ENCODE measurements at places on chromosomes 1 and 21.

- DNase-seq = no peak
These were observed 207.0 kb downstream of the BARHL2 start for GRCh38 chr1:90510143-90510542.

- no peak for DNase-seq
These were observed 386.2 kb downstream of the HHIPL2 start for GRCh38 chr1:222161676-222162075.

- no peak for DNase-seq
These were observed 12.6 kb upstream of the GIPC2 start for GRCh38 chr1:78032996-78033796.

- DNase-seq = no peak
These were observed 54.7 kb downstream of the RHBG start for GRCh38 chr1:156423422-156424352.

DNA sequence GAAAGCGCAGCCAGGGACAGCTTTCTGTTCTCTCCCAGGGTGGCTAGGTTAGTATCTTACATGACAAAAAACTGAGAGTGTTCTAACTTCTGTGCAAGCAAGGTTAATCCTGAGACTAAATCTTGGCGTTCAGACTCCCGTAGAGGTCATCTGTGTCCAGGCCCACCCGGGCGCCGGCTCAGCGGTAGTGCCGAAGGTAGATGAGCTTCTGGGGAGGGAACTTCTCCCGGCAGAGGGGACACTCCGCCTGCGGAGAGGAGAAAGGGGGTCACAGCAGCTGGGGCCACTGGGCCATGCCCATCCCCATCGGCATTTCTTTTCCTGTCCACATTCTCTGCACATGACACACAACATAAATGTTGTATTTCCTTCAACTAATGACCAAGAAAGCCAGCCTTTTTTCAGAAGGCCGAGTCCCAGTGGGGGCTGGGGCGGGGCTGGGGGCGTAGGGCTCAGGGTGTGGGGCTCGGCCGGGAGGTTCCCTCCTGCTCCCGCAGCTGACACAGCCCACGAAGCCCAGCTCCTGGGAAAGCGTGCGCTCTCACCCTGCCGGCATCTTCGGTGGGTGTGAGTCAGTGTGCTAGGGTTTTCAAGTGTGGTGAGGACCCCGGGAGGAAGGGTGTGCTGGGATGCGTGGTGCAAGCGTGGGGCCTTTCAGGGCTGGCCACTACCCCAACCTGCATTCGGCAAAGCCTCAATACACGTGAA lies 6.6 kb downstream of the PEX10 start:
- DNase-seq = no peak

DNA sequence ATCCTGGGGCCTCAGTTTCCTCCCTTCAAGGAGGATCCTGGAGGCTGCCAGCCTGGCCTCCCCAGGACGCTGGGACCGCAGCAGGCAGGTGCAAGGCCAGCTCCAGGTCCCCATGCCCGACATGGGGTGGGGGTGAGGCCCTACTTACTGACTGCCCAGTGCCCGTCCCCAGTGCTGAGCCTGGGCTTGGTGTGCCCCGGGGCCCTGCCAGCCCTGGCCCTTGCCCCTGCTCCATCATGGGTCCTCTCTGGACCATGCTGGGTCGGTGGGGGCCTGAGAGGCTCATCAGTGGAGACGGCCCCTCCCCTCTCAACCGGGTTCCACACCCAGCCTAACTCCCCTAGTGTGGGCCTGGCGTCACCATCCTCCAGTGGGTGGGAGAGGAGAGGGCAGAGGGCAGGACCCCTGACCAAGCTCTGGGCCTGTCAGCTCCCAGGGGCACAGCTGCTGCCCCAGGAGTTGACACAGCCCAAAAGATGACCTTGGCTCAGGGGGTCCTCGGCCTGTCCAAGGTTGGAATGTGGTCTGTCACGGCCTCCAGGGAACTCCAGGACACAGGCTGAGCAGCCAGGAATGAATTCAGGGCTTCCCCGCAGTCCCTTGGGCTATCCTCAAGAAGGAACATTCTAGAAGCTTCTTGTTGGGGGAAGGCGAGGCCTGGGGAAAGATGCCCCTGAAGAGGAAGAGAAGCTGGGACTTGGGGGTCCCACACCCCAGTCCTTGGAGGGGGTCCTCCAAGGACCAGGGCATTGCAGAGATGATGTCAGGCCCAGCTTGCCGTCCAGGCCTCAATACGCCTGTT lies 17.6 kb upstream of the ARF1 start:
- no peak for DNase-seq

GRCh38 chr1:181583598-181583997 lies 100.3 kb downstream of the CACNA1E start:
- DNase-seq = no peak

DNA sequence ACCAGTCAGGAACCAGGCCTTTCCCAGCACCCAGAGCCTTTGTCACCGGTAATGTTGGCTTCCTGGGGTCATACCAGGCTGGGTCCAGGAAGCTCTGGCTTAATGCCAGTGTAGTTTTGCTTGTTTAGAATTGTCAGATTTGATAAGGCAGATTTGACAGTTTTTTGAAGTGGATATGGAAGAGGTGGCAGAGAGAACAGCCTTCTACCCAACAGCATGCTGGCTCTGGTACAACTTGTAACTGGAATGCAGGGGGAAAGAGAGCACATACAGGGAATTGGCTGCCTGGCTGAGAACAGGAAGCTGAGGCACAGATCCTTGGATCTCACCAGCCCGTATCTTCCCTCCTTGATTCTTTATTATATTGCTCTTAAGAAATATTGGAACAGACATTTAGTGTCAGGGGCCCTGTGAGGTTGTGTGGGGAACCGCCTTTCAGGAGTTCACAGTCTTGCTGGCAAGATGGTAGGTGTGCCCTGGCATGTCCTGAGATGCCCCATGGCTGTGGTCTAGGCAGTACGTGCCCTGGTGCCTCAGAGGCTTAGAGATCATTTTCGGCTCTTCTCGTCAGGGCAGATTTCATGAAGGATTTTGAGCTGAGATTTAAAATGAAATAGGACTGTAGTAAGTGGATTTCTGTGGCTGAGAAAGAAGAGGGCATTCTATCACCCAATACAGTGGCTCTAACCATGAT lies 227.0 kb downstream of the PBX1 start:
- no peak for DNase-seq
